ENCODE measurements at places on chromosomes 7 and 10. TPM values are rescaled to one million over a fixed set of nuclear protein-coding genes. Genes with fewer than 3 reads are reported as not detected.

IL6 gene
- total RNA-seq = 0.64 TPM

SOSTDC1 gene
- 0.98 TPM for total RNA-seq

CYP2E1 gene
- total RNA-seq = 2.7 TPM

KIF11 gene
- total RNA-seq = 2.4 TPM

GNGT1 gene
- total RNA-seq = 0.82 TPM

C10orf105 gene
- total RNA-seq = 0.43 TPM

RELN gene
- total RNA-seq = 26.8 TPM

BCL7B gene
- 22.2 TPM for total RNA-seq

PILRA gene
- total RNA-seq = 1.6 TPM

GFRA1 gene
- total RNA-seq = 131 TPM

CDHR3 gene
- 7.5 TPM for total RNA-seq

ABCC2 gene
- total RNA-seq = 0.11 TPM

OR13A1 gene
- total RNA-seq = not detected

BLNK gene
- 0.18 TPM for total RNA-seq

CYP3A7 gene
- total RNA-seq = 0.93 TPM

GPR158 gene
- 2.7 TPM for total RNA-seq

NRP1 gene
- 63.8 TPM for total RNA-seq

ZNF479 gene
- not detected for total RNA-seq

PMPCB gene
- 63.1 TPM for total RNA-seq

ACHE gene
- total RNA-seq = 19.8 TPM

WDR86 gene
- 35.3 TPM for total RNA-seq

GSDME gene
- 19.6 TPM for total RNA-seq

MRPS33 gene
- total RNA-seq = 93.6 TPM

SHH gene
- total RNA-seq = 0.07 TPM

SFTPA1 gene
- 0.07 TPM for total RNA-seq

TMEM140 gene
- total RNA-seq = 5.6 TPM

ABCB4 gene
- 0.70 TPM for total RNA-seq

IL2RA gene
- total RNA-seq = 0.15 TPM

UPK3BL2 gene
- total RNA-seq = not detected

C7orf33 gene
- total RNA-seq = not detected

ASIC3 gene
- total RNA-seq = 3.8 TPM

PRF1 gene
- not detected for total RNA-seq

ATOH7 gene
- total RNA-seq = 0.46 TPM

RAB19 gene
- total RNA-seq = not detected

CCDC7 gene
- 33.1 TPM for total RNA-seq

FAM25G gene
- not detected for total RNA-seq

MMP21 gene
- total RNA-seq = not detected

DOCK1 gene
- total RNA-seq = 44.5 TPM

ADRA2A gene
- 2.8 TPM for total RNA-seq

BEND7 gene
- total RNA-seq = 24.8 TPM

VAX1 gene
- not detected for total RNA-seq

KCNIP2 gene
- 7.0 TPM for total RNA-seq

ZNF467 gene
- total RNA-seq = 5.8 TPM

MINDY4 gene
- 3.9 TPM for total RNA-seq

SFTPD gene
- total RNA-seq = not detected

SPDYE9 gene
- total RNA-seq = 2.2 TPM

HOXA6 gene
- total RNA-seq = 26.4 TPM

LMOD2 gene
- total RNA-seq = 0.14 TPM

CCDC172 gene
- 0.21 TPM for total RNA-seq

PEX1 gene
- total RNA-seq = 22.0 TPM

SH2D4B gene
- 0.86 TPM for total RNA-seq

TRRAP gene
- 11.7 TPM for total RNA-seq

KLLN gene
- 1.7 TPM for total RNA-seq

CCAR1 gene
- total RNA-seq = 70.1 TPM
